Activated T-helper 1 cell treated with anti-CD3 and anti-CD28 coated beads, Interleukin-2, amount 50 U/mL, for 16 hours (primary cell): ENCODE measurements at places on chromosomes 5 and 9.

- no peak for DNase-seq
Observed at GRCh38 chr9:91530829-91531228, 107.2 kb upstream of the NFIL3 start.

GRCh38 chr9:95506678-95507463 is 9.9 kb downstream of the PTCH1 start:
- DNase-seq = no peak

DNA sequence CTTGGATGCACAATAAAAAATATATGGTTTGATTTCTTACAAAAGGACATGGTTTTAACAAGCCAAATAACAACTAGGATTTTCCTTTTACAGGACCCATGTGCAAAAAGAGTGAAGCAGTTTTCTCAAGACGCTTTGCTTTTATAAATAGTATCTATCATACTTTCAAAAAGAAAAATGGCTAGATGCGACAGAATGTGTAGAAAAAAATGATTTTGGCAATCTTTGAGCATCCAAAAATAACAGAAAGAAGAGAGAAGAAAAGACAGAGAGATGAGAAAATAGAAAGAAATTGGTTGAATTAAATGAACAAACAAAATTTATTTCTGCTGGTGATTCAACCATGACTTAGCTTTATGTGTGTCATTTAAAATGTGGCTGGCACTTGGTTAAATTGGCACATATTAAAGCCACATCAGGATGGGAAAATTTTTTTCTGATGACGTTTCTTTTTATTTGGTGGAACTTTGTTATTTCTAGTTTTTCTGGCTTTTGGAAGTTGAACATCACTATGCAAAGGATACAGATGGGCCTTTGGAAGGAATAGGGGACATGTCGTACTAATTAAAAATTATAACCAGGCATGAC is 35.6 kb upstream of the NREP start:
- no peak for DNase-seq

- DNase-seq = no peak
Observed at GRCh38 chr5:156367597-156367996, 40.6 kb downstream of the SGCD start.

DNA sequence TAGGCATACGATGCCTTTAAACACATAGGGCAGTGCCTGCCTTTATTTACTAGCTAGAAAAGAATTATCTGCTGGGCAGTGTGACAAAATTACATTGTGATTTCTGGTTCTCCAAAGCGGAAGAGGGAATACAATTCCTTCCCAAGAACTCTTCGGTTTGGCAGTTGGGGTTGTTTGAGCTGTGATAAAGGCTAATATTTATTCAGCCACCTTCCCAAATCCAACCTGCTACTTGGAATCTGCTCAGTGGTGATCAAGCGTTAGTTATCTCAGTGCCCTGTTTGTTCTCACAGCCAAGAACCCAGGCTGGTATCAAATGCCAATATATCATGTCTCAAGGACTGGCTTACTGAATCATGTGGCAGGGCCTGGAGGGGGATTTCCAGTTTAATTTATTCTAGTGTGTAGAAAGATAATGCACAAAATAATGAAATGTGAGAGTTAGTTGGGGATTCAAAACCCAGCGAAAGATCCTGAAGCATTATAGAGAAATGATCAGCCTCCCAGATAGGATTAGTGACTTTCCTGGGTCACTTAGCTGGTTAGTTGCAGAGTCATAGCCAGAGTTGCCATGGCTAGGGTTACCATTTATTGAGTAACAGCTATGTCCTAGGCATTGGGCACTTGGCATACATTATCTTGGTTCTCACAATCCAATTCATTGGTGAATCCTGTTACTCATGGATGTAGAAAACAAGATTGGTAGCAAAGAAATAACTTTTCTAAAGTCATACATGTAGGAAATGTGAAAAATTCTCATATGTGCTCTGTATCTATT is 457.0 kb upstream of the KLF4 start:
- DNase-seq = no peak

DNA sequence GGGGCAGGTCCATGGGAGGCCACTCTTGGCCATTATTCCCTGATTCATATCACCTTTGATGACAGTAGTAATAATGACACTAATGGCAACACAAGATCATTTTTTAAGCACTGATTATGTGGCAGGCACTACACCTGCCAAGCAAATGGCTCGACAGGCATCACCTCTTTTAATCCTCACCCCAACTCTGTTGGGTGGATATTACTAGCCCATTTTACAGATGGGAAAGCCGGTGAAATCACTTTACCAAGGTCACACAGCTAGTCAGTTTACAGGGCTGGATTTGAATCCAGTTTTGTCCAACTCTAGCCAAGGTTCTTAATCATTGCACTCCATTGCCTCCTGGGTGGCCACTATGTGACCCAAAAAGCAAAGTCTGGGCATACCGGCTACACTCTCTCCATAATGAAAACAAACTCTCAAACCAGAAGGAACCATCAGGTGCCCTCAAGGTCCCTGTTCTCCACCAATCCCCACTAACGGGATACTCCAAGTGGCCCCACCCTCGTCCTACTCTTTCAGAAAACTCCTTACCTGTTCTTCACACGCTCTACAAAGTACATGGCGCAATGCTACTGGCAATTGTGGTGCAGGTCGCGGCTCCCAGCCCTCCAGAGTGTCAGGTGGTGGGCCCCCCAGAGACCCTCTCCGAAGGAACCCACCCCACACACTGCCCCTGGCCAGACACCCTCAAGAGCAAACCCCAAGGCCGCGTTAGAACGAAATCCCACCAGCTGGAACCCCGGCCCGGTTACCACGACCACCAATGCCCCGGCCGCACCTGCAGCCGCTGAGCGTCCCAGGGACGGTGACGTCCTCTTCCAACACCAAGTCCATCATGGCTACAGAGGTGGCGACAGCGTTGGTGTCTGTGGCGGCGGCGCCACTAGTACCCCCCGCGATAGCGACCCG is 572 bp downstream of the CDK5RAP2 start:
- no peak for DNase-seq

DNA sequence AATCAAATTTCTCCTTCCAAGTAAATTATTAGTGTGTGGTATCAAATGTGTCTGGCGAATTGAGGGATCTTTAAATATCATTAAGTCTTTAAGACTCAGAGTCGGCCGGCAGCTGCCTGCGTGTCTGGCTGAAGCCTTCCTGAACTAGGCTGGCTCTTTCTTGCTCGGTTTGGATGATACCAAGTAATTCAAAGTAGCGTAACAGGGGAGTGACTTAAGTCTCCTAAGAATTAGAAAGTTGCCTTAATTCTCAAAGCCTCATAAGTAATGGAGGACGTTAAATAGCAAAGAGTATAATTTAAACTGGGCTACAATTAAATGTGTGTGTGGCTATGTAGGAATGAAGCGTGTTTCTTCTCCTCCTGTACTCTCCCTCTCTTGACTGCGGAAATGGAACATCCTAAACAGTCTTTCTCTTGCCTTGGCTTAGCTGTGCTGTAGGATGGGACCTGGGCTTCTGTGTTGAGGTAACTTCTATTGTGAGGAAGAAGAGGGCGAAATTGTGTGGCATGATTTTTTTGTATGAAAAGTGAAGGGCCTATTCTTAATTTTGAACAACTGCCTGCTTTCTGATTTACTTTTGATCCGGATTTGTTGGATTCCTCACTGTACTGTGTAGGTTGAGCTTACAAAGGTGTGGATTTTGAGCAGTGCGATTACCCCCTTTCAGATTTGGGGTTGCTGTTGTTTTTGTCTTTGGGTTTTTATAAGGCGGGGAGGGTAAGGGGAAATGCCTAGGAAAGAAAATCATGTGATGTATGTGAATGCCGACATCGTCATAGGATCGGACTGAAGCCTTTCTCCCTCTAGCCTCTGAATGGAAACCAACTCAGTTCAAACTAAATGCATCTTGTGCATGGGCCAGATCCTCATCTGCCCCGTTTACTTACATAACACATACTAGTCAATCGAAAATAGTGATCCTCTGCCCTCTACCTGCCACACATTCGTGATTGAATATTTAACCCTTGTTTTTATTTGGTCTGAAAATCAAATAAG is 29.9 kb downstream of the CPEB4 start:
- DNase-seq = peak; percentile 25

GRCh38 chr5:127006744-127007143 is 23.6 kb downstream of the MARCHF3 start:
- no peak for DNase-seq

DNA sequence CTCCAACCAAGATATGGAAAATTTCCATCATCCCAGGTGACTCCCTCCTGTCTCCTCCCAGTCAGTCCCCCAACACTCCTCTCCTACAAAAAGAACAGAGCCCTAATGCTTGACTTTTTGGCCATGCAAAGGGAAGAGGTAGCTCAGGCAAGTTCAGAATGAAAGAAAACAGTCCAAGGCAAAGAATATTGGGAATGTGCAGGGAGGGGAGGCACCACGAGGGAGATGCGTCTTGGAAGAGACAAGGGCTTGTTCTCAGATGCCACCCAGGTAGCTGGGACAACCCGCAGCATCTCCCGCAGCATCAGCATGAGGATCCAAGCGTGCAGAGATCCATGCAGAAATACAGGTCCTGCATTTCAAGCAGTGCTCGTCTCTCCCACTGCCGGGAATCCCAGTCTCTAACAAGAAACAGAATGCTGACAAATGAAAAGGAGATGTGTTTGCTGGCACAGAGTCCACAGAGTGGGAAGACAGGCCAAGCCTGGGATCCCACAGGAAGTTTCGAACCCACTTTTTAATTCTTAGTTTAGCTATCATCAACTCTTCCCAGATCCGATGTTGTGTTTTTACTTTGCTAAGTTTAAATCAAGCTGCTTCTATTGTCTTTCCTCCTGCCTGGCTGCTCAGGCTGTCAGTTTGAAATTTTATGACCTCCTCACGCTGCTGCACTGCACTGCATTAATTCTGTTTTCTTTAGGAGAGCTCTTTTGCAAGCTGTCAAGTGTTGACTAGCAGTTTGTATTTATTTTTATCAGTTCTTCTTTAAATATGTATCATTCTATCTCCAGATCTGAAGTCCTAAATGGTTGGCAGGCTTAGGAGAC is 86.8 kb upstream of the OSMR start:
- DNase-seq = no peak

GRCh38 chr5:131258733-131259132 is 5.1 kb upstream of the CDC42SE2 start:
- DNase-seq = no peak
